ENCODE measurements at places on chromosomes 5 and 9.

DNA sequence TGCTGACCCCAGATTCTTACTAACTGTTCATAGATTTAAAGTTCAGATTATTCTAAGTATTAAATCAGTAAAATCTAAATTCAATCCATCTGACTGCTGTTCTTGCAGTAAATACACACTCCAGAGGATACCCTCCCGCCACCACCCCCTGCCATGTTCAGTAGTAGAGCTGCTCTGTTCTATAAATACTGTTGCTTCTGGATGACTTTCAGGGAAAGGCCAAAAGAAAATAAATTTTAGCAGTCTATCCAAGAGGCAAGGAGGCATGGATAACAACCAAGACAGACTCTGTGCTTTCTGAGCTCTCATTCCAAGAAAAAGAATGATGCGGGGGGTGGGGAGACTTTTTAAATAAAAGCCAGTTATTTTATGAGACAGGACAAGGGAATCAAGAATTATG lies 115.1 kb downstream of the ADAMTS6 start:
- DNase-seq, result no peak

DNA sequence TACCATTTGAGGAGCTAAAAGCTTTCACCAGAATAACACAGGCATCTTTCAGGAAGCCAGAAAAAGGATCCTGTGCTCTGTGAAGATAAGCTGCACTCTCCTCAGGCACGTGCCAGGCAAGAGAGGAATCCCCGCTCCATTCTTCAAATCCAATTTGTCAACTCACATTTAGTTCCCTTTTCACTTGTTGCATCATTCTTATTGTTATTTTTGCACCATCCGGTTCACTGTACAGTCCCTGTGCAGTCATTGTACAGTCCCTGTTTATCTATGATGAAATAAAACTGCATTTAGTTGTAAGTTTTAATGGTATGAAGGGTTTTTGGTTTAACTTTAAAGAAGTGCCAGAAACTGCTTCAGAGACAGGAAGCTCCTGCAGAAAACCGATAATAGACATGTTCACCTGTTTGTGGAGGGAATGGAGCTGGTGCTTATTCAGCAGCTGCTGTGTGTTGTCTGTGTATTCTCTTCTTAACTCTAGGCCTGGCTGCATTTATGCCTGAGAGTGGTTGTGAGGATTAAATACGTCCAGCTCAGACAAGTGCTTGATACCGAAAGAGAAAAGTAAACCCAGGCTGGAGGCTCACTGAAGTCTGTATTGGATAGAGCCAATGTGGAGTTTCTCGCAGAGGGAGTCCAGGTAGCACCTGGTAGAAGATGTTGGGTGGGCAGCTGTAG lies 22.4 kb downstream of the IFNW1 start:
- peak; percentile 56 for DNase-seq

- DNase-seq, result no peak
Measured at GRCh38 chr5:68659881-68660280, 433.9 kb upstream of the SLC30A5 start.

DNA sequence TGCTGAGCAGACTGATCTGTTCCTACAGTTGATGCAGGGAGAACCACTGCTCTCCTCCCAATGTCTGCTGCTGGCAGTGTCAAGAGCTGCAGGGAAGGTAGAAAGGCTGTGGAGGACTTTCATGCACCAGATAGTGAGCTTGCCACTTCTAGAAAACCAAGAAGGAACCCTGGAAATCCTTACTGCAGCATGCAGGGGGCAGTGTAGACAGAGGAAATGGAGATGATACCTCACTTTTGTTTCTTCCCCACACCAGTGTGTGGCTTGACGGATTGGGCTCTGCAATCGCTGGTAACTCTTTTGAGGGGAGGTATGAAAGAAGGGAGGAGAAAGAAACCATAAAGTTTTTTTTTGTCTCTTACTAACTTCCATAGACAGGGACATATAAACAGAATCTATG lies 480.7 kb downstream of the DMAC1 start:
- no peak for DNase-seq

- DNase-seq, result no peak
Measured at GRCh38 chr9:71764463-71764862, 3.9 kb downstream of the CEMIP2 start.

DNA sequence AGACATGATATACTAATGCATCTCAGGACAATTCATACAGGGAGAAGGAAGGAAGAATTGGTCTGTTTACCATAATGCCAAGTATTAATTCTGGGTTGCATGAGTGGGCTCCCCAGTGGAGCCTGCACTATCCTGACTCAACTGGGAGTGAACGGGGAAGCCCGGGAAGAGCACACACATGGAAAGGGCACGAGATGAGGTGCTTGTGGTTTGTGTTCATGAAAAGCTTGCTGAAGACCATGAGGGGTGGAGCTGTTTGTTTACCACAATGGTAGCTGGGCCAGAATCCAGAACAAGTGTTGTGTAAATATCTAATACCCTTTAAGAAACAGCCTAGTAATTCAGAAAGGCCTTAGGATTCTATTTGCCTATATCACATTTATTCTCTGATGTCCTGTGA lies 44.6 kb downstream of the POC5 start:
- DNase-seq, result no peak

- DNase-seq, result no peak
Measured at GRCh38 chr9:128163027-128163515, 3.0 kb downstream of the BBLN start.

- DNase-seq, result no peak
Measured at GRCh38 chr5:14906628-14907027, 35.0 kb upstream of the ANKH start.

- no peak for DNase-seq
Measured at GRCh38 chr9:71726723-71727122, 41.6 kb downstream of the CEMIP2 start.

GRCh38 chr9:123011380-123011779 lies 22.1 kb upstream of the GPR21 start:
- DNase-seq, result no peak

- DNase-seq, result no peak
Measured at GRCh38 chr5:57834829-57835608, 352.4 kb upstream of the ACTBL2 start.

GRCh38 chr5:96487859-96488258 lies 54.8 kb upstream of the PCSK1 start:
- no peak for DNase-seq

DNA sequence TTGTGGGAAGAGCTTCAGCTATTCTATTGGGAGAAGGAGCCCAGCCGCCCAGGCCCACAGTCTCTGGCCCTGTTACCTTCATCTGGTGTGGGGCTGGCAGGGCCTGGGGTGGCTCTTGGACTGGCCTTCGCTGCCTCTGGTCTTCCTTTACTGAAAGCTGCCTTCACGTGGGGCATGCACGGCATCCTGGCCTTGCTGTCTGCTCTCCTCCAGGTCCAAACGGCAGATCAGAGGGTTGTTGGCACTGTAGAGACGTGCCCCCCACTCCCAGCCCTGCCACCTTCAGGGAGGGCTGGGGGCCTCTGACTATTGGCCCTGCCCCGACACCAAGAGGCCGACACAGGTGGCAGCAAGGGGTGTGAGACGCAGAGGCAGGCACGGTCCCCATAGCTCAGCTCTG lies 291.3 kb upstream of the IRX1 start:
- no peak for DNase-seq

DNA sequence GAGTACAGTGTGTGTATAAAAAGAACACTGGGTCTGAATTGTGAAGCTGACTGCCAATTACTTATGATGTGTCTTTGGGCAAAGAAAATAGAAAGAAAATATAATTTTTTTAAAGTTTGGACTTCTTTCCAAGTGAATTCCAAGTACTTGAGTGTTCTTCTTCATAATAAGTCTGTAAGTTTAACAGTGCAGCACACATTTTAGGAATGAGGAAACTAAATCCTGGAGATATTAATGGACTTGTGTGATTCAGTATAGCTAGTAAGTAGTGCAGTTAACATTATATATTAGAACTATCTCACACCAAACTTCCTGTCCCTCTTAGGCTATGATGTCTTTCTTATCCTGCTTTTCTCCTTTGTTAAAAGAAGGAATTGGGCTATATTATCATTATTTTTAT lies 1953.8 kb downstream of the MAT2B start:
- no peak for DNase-seq

DNA sequence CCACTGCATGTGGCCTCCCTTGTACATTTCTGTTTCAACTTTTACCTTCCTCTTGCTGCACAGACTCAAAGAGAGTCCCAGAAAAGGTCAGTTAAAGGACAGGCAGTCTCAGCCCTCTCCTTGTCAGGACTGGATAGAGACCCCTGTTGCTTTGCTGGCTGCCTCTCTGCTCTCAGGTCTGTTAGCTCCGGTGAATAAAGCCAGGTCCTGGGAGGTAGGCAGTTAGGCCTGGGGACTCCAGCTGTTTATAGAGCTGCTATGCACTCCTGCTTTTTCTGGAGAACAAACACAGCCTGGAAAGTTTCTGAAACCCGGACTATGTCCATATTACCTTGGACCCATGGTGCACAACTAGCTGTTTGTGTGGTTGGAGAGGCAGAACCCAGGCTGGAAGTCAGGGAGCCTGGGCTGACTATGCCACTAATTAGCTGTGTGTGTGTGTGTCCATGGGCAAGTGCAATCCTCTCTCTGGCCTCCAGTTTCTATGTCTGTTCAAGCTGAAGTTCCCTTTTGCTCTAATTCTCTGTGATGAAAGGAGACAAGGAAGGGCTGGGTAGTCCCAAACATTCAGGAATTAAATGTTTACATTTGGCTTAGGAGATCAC lies 42.9 kb downstream of the GLRA1 start:
- no peak for DNase-seq

GRCh38 chr9:111997831-111998230 lies 101.2 kb downstream of the UGCG start:
- DNase-seq, result no peak

Measured in MM.1S (cell line).